Stimulated activated CD8-positive, alpha-beta memory T cell treated with anti-CD3 and anti-CD28 coated beads, Interleukin-7, amount 100 ng/mL, for 1 hour (primary cell): ENCODE measurements at places on chromosomes 11 and 22.

GRCh38 chr11:58576887-58577471 is 1.3 kb upstream of the LPXN start:
- no peak for DNase-seq

GRCh38 chr22:31136155-31136554 is 4.2 kb downstream of the PLA2G3 start:
- DNase-seq: no peak

DNA sequence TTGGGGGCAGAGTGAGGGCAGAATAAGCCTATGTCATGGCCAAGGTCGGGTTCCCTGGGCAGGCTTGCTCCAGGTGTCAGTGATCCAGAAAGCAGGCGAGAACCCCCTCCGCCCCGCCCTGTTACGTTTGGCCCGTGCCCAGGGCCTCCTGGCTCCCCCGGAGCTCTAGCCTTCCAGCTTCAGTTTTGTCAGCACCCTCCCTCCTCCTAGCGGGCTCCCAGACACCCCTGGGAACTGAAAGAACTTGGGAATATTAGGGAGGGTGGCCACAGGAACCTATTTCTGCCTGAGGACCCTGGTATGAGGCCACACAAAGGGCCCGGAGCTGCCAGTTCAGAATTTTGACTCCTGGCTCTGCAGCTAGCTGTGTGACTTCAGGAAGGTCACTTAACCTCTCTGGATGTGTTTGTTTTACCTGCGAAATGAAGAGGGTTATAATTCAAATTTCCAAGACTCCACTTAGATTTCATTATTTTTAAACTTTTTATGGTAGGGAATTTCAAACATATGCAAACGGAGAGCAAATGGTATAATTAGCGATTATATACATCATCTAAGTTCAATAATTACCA is 1.2 kb downstream of the TUBA8 start:
- DNase-seq: no peak

DNA sequence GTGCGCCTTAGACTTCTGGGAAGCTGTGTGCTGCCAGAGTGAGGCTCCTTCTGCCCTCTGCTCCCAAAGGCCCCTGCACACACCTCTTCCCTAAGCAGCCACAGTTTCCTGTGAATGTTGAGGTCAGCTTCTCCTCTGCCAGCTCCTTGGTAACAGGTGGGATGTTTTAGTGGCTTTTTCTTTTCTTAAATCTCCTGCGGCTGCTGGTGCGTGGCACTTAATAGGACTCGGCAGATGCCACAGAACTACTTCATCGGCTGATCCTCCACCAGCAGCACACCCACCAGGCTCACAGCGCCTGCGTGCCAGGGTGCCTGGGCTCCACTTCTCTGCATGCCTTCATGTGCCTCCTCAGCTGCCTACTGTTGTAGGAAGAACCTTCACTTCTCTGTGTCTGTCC is 87.8 kb downstream of the RCN1 start:
- no peak for DNase-seq

- DNase-seq: no peak
Measured at GRCh38 chr22:34294986-34295385, 374.7 kb upstream of the LARGE1 start.

DNA sequence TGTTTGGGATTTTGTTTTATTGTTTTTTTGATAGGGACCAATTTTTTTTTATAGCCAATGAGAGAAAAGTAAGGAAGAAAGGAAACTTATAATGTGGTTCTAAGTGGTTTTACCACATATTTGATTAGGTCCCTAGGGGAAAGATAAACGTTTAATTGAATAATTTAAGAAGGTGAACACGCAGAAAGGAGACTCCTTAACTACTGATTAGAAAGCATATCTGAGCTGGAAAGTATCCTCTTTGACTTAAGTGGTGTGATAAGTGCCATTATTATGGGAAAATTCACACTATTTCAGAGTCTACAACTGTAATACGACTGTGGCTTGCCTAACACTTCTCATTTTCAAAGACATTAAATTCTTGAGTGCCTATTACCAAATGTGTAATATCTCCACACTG is 106.5 kb upstream of the GRAMD1B start:
- DNase-seq: no peak

DNA sequence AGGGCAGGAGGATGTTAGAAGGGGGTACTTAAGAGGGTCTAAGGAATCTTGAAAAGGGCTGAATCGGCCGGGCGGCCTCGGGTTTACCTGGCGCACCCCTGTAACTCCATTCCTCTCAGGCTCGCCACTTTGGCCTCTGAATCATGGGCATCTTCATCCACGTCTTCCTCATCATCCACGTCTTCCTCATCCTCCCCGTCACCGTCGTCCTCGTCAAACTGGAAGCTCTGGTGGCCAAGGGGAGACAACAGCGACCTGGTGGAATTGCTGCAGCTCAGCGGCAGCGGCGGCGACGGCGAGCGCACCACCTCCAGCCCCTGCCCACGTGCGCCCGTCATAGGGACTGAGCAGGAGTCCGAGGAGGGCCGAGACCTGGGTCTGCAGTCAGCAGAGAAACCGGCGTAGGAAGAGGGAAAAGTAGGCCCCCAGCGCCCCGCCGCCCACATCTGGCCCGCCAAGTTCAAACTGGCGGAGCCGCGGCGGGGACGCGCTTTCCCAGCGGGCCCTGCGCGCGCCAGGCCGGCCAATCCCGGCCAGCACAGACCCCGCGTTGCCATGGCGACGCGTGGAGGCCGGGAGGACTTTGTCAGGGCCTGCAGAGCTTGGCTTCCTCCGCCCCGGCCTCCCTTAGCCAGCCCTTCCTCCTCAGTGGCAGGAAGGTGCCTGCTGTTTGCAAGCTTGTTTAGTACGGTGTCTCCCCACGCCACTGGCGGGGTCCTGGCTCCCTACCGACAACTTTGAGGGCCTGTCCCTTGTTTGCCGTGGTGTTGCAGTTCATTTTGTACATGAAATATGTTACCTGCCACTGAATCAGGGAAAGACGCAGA is at the start of gene CCDC34:
TSS of gene CCDC34 (minus strand) at position 467 of the 827 bp plus-strand sequence. CDS start at position 446, 21 bp downstream.
- DNase-seq: peak; percentile 70

DNA sequence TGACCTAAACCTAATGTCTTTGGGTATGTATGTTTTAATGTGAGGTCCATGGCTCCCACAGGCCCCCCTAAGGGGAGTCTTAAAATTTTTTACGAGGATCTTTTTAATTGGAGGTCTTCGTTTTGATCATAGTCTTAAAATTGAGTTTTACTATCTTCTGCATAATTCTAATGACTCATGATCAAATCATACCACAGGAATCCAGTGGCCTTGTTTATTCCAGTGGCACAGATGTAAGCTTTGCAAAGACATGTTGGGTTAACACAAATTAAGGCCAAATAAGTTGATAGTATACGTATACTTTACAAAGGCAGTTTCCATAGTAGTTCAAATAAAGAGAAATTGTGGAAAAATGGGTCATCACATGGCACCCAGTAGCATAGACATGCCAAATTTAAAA is 33.9 kb upstream of the FJX1 start:
- DNase-seq: no peak

GRCh38 chr11:111426617-111427016 is 47.5 kb upstream of the POU2AF1 start:
- no peak for DNase-seq

GRCh38 chr11:16923987-16924386 is 90.2 kb downstream of the PLEKHA7 start:
- no peak for DNase-seq

- no peak for DNase-seq
Measured at GRCh38 chr11:45832811-45833441, 14.3 kb upstream of the CRY2 start.

GRCh38 chr11:122162095-122162494 is 46.1 kb upstream of the BLID start:
- DNase-seq: no peak

- no peak for DNase-seq
Measured at GRCh38 chr11:79212741-79213190, 228.1 kb downstream of the TENM4 start.

DNA sequence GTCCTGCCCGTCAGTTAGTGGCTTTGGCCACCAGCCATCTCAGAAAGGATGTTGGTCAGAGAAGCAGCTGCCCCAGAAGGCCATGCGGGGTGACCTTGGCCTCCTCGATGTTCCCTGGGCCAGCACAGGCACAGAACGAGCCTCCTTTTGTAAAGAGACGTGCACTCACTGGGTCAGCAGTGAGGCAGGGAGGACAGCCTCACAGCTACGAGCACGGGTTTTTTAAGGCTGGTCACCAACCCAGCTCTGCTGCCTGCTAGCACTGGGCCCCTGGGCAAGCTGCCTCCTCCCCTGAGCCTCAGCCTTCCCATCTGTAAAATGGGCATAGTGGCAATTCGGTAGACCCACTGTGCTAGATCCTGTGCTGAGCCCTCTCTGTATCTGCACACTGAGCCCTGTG is 10.8 kb downstream of the IGLL1 start:
- DNase-seq: no peak

DNA sequence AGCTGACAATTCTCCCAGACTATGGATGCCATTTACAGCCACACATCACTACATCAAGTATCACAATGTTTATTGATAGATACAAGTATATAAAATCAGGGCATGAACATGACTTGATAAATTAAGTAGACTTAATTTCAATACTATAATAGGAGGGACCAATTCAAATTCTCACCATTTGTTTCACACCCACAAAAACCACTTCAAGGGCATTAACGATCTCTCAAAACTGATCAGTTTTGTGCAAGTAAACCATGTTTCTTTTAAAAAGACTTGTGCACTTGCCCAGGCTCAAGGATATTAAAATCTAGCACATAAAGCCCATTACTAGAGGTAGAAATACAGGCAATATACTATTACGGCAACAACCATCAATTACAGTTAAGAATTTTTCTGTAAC is 11.7 kb downstream of the EIF4G2 start:
- no peak for DNase-seq

GRCh38 chr11:108237058-108237481 is 14.2 kb downstream of the ATM start:
- no peak for DNase-seq

- peak; percentile 37 for DNase-seq
Measured at GRCh38 chr11:63999349-64000025, 13.2 kb downstream of the OTUB1 start.

GRCh38 chr22:23527971-23528740 is 51.9 kb downstream of the IGLL1 start:
- DNase-seq: no peak

GRCh38 chr11:117181586-117182550 is 3.3 kb downstream of the SIDT2 start:
- no peak for DNase-seq

DNA sequence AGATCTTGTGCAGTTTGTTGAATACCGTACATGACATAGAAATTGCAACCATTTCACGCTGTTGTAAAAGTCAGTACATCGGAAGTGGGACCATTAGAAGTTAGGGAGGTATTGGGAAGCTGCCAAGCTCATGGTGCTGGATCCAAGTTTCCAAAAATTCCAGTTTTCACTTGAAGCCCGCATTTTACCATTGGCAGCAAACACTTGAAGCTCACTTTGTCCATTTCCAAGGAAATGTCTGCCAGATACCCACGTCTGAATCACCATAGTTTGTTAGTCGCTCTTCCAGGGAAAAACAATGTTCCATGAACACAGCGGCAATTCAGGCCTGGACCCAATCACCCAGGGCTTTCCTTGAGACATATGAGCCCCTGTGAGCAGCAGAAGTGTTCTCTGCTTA is 22.6 kb upstream of the PARVB start:
- no peak for DNase-seq

DNA sequence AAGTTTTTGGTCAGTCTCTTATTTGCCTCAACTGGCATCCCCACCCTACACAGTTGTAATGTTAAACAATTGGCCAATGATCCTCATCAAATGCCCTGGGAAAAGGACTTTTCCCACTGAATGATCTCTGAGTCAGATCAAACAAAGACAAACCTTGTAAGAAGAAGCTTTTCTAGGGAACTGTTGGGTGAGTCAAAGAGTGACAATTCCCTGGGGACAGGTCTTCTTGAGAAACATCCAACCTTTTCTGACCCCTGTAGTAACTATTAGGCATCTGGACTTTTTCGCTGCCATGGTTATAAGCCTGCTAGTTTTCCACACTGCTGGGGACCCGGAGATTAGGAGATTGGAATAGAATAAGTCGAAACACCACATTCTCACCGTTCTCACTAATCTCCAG is 789.8 kb upstream of the API5 start:
- no peak for DNase-seq

DNA sequence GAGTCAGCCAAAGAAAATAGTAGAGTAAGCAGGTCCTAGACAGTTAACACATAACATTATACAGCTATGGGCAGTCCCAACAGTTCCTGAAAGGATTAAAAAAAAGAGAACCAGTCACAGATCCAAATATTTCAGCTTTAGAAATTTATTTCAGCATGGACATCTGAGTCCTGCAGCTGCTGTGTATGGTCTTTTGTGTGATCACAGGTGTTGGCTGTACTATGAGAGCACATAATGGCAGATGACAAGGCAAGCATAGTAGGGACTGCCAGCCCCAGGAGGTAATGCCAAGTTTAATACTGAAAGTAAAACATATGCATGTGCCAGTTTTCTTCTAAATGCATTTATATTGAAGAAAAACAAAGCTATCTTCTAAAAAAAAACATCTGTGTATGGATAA is 158.1 kb downstream of the GRIA4 start:
- no peak for DNase-seq

GRCh38 chr11:61574611-61575010 is 6.3 kb downstream of the SYT7 start:
- no peak for DNase-seq

DNA sequence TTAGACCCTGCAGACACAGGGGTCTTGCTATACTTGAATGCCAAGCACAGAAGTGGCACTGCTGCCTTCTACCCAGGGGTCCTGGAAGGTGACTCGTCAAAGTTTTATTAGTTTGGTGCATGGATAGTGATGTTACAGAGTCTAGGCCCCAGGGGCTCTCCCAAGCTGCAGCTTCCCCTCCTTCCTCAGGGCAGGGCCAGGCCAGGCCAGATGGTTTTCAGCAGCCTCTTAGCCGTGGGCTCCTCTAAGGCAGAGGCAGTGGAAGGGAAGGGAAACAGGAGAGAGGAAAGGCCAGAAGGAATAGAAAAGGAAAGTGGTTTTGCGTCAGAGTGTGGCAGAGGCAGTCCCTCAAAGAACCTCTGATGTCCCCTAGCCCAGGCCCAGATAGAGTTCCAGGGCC is 21.9 kb downstream of the ANKK1 start:
- no peak for DNase-seq

DNA sequence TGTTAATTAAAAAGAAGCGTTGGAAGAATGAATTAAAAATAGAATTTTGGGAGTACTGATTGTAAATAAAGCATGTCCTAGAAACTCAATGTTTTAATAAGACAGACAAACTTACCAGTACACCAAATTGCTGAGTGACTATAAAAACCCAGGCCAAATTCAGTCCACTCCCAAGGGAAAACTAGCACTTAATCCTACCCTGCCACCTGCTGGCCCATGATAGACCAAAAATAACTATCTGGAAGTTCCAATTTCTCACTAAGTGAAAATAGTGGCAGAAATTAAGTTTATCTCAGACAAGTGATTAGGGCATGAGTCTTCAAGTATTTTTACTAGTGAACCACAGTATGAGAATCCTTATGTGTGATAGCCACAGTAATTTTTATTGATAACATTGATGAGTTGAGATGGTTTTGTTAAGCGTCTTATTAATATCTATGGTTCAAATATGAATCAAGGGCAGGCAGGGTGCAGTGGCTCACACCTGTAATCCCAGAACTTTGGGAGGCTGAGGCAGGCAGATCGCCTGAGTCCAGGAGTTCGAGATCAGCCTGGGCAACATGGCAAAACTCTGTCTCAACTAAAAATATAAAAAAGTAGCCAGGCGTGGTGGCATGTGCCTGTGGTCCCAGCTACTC is 9.8 kb upstream of the DDX10 start:
- DNase-seq: no peak

GRCh38 chr11:34250211-34250610 is 107.6 kb downstream of the ABTB2 start:
- DNase-seq: no peak
